ENCODE measurements at places on chromosomes 1 and 21. TPM values are rescaled to one million over a fixed set of nuclear protein-coding genes. Genes with fewer than 3 reads are reported as not detected.

DNA sequence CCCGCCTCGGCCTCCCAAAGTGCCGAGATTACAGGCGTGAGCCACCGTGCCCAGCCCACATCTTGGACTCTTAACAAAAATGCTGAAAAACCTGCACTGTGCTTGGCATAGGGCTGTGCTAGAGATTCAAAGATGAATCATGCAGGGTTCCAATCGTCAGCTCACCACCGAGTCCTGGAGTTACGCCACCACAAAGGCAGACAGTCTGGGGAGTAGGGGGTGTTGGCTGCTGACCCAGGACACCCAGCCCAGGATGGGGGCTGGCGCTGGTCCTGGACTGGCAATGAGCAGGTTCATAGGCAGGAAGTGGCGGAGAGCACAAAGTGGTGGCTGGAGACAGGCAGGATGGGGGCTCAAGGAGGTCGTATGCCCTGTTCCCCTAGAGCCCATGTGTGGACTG, 16.0 kb downstream of the PSRC1 start:
- DNase-seq = no peak

- DNase-seq = no peak
Observed at GRCh38 chr1:156865865-156866248, 5.2 kb downstream of the NTRK1 start.

DNA sequence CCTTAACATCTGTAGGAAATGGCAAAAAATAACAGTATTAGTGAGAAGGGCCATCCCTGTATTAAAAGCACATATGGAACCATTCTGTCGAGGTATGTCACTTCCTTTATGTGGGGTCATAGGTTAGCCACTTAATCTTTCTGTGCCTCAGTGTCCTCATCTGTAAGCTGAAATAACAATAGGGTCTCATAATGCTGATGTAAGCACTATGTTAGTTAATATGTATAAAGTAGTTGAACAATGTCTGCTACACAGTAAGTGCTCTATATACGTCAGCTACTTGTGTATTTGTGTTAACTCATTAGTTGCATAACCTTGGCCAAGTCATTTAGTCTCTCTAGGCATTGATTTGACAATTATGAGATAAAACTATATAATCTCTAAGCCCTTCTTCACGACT, 11.8 kb downstream of the PLPPR5 start:
- DNase-seq = no peak

DNA sequence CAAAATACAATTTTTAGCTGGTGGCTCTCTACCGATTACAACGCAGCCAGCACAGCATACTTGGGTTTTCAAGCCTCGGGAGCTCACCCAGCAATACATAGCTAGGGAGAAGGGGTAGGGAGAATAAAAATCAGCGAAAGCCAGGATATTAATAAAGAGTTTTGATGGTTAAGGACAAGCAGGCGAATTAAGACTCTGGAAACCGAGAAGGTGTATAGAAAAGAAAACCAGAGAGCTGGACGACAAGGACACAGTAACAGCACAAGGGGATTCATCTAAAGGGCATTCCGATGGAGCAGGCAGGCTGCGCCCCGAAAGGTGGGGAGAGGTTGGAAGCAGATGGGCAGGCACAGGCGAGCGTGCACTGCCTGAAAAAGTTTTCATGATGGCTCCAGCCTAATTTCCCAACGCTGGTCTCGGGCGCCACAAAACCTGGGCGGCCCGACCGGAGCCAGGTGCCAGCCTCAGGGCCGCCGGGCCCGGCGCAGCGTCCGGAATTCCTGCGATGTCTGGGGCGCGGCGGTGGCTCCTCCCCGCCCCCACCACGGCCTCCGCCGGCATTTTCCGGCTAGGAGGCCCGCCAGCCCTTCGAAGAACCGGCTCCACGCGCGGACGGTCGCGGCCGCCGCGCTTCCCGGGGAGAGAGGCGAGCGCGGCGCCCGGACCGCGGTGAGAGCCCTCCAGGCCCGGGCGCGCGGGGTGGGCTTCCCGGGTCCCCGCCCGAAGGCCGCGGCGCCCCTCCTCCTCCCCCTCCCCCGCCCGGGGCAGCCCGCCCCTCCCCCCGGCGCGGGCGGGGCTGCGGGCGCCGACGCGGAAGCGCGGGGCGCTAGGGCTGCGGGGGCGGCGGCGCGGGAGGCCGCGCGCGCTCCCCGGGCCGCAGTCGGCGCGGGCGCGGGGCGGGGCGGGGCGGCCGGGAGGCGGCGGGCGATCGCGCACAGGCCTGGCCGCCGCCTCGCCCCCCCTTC, 774 bp upstream of the DYRK1A start:
- DNase-seq = peak; percentile 19

- peak; percentile 75 for DNase-seq
Observed at GRCh38 chr1:6962478-6962995, 177.3 kb downstream of the CAMTA1 start.

KCNE1 gene
- 0.05 TPM for polyA plus RNA-seq

ESRRG gene
- not detected for polyA plus RNA-seq

CYP4Z1 gene
- polyA plus RNA-seq = not detected

KCNN3 gene
- polyA plus RNA-seq = 0.01 TPM

Data from A549 (cell line).